ENCODE measurements at places on chromosomes 5 and 9. TPM values are rescaled to one million over a fixed set of nuclear protein-coding genes. Genes with fewer than 3 reads are reported as not detected.

The BARHL1 gene
- total RNA-seq: not detected

The FOXB2 gene
- not detected for total RNA-seq

The DDX31 gene
- total RNA-seq: 24.7 TPM

GRCh38 chr5:92518318-92518904 is 1062.6 kb downstream of the NR2F1-AS1 start:
- no peak for DNase-seq

DNA sequence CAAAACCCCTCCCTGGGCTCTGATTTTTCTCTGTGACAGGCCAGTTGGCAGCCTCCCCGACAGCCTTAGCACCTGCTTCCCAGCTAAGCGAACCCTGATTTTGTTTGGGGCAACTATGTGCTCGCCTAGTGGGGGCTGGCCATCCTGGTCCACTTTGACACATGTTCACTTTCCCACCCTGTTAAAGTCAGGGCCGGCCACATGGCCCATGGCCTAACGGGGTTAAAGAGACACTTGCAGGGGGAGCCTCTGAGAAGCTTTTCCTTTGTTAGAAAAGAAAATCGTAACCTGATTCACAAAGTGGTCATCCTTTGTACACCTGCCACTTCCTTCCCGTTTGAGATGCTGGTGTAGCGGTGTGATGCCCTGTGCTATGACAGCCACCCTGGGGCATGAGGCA is 1.3 kb upstream of the CACNA1B start:
- DNase-seq: no peak

The CCDC187 gene
- total RNA-seq: 0.04 TPM

GRCh38 chr5:146494656-146495055 is 21.3 kb downstream of the GPR151 start:
- DNase-seq: no peak

- no peak for DNase-seq
Measured at GRCh38 chr5:157925786-157926671, 67.1 kb upstream of the CLINT1 start.

DNA sequence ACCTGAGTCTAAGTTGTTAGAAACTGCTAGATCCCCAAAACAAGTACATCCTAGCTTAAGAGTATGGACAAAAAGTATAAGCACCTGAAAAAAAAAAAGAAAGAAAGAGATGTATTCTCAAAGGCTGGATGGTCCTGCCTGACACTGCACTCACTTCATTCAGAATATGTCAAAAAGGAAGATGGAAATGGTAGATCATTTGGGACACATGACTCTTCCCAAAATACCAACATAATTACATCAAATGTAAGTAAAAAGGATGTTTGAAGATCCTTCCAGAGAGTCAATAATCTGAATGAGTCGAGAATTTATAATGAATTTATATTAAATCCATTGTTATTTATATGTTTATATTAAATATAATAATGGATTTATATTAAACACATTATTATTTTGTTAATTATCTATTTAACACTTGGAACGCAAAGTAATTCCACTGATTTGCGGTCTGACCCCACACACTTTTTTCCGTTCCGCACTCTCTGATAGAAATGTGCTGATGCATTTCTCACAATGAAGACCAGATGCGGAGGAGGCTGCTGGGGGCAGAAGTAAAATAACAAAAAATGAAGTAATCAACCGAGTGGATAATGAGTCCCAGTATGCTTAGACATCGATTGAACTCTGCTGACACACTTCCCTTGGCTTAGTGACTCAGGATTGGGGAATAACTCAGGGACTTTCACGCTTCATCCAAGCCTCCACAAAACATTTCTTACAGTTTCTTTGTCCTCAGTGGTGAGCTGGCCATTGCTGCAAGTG is 201.2 kb downstream of the ADAMTS12 start:
- no peak for DNase-seq

The NEUROG1 gene
- total RNA-seq: not detected

The PTGDS gene
- 2.9 TPM for total RNA-seq

DNA sequence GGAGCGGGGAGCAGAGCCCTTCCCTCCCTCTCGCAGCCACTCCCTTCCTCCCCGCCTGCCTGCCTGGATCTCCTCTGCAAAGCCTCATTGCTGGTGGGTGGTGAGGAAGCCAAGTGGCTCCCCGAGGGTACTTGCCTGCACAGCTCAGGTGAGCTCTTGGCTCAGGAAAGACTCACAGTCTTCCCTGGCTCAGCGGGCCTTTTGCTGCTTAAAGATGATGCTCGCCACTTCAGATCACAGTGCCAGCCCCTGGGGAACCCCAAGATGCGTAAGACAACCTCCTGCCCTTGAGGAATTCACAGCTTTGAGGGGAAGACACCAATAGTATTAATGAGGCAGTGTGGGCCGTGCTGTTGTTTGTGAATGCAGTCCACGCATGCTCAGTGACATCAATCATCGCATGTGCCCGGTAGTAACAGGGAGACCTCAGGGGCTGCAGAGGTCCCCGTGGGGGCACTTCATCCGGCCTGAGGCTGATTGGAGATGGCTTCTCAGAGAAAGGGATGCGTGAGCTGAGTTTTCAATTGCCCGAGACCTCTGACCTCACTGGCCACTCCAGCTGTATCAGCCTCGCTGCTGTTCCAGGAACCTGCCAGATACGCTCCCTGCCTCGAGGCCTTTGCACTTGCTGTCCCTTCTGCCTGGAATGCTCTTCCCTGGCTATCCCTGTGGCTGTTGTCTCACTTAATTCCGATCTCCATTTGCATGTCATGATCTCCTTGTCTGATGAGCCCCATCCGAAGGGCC is 36.8 kb downstream of the ERGIC1 start:
- DNase-seq: no peak

GRCh38 chr5:122915717-122916461 is 70.5 kb downstream of the SNX24 start:
- DNase-seq: no peak

The PTPN3 gene
- 2.4 TPM for total RNA-seq

The SYK gene
- total RNA-seq: 7.4 TPM

GRCh38 chr5:4252385-4252784 is 656.8 kb downstream of the IRX1 start:
- DNase-seq: no peak

All from WTC11 (cell line).